Activated naive CD4-positive, alpha-beta T cell (primary cell): ENCODE measurements at places on chromosomes 7 and 10.

- DNase-seq: no peak
These were observed 10.2 kb upstream of the ZFYVE27 start for GRCh38 chr10:97726636-97727178.

DNA sequence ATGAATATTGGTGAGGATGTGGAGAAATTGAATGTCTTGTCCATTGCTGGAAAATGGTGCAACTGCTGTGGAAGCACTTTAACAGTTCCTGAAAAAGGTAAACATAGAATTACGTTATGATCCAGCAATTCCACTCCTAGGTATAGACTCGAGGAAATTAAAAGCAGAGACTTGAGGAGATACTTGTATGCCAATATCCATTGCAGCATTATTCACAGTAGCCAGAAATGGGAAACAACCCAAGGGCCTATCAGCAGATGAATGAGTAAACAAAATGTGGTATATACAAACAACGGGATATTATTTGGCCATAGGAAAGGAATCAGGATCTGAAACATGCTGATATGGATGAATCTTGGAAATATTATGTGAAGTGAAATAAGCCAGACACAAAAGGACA is 32.5 kb upstream of the MTURN start:
- no peak for DNase-seq

DNA sequence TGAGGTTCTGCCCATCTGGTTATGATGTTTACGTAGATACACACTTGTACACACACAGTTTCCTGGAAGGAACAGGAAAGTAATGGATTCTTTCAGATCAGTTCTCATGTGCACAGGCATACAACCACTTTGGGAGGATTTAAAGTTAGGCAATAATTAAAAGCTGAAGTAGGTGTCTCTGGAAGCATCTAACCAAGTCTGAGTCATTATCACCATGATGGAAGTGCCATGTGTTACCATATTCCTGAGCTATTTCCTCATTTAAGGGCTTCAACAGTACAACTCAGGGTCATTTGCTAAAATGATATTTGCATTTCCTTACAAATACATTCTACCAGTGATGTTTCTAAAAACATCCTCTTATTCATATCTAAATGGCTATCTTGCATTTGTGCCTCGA is 41.4 kb upstream of the BET1 start:
- no peak for DNase-seq

DNA sequence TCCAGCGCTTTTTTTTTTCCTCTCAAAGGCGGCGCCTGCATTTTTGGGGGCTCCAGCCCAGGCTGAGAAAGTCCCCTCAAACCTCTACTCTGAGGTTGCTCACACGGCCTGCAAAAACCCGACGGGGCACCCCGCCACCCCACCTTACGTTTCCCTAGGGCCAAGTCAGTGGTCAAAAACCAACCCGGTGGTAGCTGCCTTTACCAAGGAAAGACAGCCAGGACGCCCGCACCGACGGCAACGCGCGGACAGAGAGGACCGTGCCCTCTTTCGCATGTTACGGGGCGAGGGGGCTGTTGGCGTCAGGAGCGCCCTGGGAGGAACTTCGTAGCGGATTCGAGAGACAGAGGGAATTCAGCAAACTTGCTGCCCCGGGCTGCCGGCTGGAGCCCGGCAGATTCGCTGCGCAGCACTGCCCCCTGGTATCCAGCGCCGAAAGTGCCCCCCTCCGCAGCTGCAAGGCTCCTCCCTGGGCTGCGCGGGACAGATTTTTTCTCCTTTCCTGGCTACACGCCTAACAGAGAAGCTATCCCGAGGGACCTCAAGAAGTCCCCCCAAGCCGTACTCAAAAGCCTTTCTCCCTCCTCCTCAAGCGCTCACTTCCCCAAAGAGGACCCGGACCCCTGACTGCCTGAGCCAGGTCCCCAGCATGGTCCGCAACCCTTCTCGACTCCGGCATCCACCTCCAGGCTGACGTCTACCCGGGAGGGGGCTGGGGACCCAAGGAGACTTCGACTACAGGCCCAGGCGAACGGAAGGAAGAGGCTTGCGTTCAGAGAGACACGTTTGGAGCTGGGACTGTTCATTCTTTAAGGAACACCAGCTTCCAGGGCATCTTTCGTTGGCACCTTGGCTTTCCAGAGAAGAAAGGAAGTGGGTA is 27.7 kb upstream of the VAX1 start:
- DNase-seq: no peak

- DNase-seq: no peak
These were observed 57.7 kb downstream of the ASB13 start for GRCh38 chr10:5608608-5609220.

- DNase-seq: no peak
These were observed 7.3 kb upstream of the ADAP1 start for GRCh38 chr7:961546-962400.

GRCh38 chr7:139682136-139683013 is 95.4 kb downstream of the HIPK2 start:
- no peak for DNase-seq

DNA sequence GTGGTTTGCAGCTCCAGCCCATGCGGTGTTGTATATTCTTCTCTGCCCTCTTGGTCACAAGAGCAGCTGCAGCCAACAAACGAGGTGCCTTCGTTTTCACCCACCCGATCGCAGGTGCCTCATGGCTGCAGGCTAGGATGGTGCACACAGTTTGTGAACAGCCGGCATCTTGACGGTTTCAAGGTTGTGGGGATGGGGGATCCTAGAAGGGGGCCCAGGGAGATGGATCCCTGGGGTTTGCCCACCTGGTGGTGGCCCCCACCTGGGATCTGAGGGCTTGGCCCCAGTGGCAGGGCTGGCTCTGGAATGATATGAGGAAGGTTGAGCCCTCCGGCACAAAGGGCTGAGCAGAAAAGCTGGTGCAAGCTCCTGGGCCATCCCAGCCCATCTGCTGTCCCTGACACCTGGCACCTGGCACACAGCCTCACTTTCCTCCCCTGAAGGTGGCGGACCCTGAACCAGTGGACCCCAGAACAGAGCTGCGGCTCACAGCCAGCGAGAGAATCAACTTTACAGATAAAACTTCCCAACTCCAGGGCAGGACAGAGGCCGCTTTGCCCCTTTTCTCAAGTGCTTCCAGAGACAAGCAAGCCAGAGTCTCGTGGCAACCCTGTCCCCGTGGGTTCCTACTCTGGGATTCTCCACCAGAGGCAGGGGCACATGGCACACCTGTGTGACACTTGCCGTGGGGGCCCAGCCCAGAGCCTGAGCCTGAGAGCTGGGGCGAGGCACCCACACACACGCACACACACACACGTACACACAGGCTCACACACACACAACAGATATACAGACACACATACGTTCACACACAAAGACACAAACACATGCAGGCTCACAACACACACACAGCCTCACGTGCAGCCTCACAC is 177.3 kb upstream of the PPP2R2D start:
- no peak for DNase-seq

- DNase-seq: no peak
These were observed 31.1 kb downstream of the NEUROD6 start for GRCh38 chr7:31309407-31309806.

GRCh38 chr10:81219758-81220157 is 655.2 kb upstream of the NRG3 start:
- no peak for DNase-seq

DNA sequence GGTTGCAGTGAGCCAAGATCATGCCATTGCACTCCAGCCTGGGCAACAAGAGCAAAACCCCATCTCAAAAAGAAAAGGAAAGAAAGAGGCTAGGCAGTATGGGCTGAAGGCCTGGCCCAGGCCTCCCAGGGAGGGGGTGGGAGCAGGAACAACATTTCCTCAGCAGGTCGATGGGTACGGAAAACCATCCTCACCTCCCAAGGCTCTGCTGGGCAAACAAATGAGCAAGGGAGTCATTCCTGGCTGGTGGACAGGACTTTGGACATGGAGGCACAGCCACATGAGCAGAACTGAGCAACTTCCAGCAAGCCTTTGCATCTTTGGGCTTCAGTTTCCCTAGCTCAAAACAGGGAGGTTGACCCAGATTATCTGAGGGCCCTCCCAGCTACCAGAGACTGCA is 13.0 kb downstream of the OGDHL start:
- no peak for DNase-seq

- DNase-seq: no peak
These were observed 174.8 kb downstream of the DKK1 start for GRCh38 chr10:52488606-52489485.

DNA sequence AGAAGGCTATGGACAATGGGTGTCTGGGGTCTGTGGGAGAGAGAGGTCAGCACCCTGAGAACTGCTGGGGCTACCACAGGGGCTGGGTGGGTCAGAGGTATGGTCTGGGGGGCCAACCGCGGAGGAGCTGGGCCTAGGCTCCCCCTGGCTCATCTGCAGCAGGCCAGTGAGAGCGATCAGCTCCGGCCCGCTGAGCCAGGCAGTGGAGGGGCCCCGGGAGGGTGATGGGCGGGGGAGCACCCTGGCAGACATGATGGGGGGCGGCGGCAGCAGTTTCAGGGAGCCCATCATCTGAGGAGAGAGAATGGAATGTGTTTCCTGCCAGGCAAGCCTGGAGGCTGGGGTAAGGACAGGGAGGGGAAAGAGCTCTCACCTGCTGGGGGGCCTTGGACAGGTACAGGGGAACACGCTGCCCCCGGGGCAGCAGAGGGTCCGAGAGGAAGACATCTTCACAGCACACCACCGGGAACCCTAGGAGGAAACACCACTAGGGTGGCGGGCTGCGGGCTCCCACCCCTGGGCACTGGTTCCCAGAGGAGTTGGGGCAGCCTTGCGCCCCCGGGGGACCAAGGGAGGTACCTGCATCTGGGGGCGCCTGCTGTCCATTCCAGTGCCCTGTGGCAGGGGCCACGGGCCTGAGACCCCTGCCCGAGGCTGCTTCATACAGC is 1.3 kb downstream of the SAP25 start:
- no peak for DNase-seq

- DNase-seq: no peak
These were observed 425 bp upstream of the MTG1 start for GRCh38 chr10:133393401-133394063.

DNA sequence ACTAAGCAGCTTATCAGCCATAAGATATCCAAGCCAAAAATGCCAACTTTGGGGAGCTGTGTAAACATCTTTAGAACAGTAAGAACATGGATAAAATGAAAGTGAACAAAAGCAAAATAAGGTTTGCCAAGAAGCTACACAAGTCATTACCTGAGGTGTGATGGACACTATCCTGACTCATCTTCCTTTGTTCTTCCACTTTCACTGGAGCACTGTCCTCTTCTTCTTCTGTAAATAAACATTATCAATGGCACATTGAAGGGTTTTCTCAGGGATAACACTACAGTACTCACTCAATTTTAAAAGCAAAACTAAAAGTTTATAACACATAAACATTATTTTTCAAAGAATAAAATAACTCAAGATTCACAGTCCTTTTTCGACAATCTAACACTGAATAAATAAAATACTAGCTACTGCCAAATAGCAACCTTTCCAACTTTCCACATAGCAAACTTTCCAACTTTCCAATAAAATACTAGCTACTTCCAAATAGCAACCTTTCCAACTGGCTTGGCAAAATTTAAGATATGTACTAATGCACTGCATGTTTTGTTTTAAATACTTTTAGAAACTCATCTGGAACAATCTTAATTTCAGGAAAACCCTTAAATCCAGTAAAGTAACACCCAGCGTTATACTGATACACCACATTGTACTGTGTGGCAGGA is 174.1 kb downstream of the SKAP2 start:
- no peak for DNase-seq

- no peak for DNase-seq
These were observed 130.9 kb downstream of the SEMA3D start for GRCh38 chr7:85055906-85056305.

- no peak for DNase-seq
These were observed 2.9 kb upstream of the CDK14 start for GRCh38 chr7:90593205-90593604.

- DNase-seq: no peak
These were observed 150.6 kb downstream of the DIP2C start for GRCh38 chr10:538895-539294.

- no peak for DNase-seq
These were observed 24.6 kb downstream of the JAZF1 start for GRCh38 chr7:28155964-28156363.

- DNase-seq: no peak
These were observed 79.1 kb upstream of the ZEB1 start for GRCh38 chr10:31239961-31240360.

- no peak for DNase-seq
These were observed 237.8 kb downstream of the ZWINT start for GRCh38 chr10:56123247-56123646.

- no peak for DNase-seq
These were observed 122.7 kb downstream of the CUL2 start for GRCh38 chr10:34967335-34967880.

- no peak for DNase-seq
These were observed 47.8 kb downstream of the SPAM1 start for GRCh38 chr7:123972831-123973230.

DNA sequence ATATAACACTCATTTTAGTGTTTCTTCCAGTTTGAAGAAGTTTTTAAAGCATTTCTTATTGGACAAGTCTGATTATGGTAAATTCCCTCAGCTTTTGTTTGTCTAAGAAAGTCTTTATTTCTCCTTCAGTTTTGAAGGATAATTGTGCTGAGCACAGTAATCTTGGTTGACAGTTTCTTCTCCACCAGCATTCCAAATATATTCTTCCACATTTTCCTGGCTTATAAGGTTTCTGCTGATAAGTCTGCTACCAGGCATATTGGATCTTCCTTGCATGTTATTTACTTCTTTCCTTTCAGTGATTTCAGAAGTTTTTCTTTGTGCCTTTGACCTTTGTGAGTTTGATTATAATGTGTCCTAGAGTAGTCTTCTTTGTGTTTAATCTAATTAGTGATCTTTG is 210.7 kb downstream of the ADK start:
- DNase-seq: no peak

- DNase-seq: no peak
These were observed 80.2 kb downstream of the HTR7 start for GRCh38 chr10:90777621-90778020.

GRCh38 chr10:74079028-74079935 is 71.3 kb downstream of the AP3M1 start:
- DNase-seq: no peak

DNA sequence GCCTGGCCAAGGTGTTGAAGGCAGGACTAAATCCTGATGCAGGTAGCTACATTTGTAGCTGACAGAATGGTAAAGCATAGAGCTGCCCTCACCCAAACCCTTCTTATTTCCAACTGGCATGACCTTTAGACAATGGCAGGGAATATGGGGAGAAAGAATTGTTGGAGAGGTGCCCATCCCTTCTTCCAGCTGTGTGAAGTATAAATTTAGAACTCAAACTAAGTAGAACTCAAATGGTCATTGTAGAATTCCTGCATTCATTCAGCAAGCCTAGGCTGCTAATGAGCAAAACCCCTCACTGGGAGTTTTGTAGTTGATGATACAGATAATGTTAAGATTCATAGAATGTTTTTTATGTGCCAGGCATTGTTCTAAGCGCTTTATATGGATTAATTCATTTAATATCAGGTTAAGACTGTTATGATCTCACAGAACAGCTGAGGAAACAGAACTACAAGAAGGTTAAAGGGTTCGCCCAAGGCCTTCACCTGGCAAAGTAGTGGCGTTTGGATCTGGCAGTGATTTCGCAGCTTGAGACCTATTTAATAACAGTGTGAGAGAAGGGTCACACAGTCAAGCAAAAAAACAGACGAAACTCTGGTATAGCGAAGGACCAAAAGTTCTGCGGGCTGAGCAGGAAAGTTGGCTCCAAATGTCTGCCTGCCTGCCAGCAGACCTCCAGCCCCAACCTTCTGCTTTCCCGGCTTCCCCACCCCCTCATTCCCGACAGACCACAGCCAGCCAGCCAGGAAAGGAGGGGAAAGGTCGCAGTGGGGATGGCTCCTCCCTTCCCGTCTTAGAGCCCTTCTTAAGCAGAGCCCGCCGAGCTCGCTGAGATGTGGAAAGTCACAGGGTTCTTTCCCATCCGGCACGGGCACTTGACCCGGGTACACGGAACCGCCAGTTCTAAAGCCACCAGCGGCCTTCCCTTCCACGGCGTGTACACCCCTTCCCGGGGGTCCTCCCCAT is 1.6 kb upstream of the HILPDA start:
- DNase-seq: no peak
